Activated CD8-positive, alpha-beta T cell treated with anti-CD3 and anti-CD28 coated beads, Interleukin-2, amount 10 ng/mL, durations not matched to agents 7 days and 5 days (primary cell): ENCODE measurements at places on chromosomes 12 and 14.
A peak's percentile ranks its signal among the peaks of the same experiment; 100 is the strongest.

DNA sequence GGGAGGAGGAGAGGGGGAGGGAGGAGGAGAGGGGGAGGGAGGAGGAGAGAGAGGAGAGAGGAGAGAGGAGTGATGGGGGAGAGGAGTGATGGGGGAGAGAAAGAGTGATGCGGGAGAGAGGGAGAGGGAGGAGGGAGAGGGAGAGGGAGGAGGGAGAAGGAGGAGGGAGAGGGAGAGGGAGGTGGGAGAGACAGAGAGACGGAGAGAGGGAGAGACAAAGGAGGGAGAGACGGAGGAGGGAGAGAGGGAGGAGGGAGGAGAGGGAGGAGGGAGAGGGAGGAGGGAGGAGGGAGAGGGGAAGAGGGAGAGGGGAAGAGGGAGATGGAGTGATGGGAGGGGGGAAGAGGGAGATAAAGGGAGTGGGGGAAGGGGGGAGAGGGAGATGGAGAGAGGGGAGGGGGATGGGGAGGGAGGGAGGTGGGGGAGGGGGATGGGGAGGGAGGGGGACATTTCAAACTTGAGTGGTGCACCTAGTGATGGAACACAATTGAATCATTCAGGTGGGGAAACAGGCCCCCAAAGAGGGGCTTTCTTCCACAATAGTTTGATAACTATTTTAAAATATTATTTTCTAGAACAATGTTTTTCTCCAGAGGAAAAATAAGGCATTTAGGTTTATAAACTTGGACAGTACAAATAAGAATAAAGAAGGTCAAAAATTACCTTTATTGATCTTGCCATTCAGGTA, 46.8 kb upstream of the RBM19 start:
- DNase-seq = no peak

- no peak for DNase-seq
Observed at GRCh38 chr14:54169254-54169924, 212.8 kb upstream of the BMP4 start.

DNA sequence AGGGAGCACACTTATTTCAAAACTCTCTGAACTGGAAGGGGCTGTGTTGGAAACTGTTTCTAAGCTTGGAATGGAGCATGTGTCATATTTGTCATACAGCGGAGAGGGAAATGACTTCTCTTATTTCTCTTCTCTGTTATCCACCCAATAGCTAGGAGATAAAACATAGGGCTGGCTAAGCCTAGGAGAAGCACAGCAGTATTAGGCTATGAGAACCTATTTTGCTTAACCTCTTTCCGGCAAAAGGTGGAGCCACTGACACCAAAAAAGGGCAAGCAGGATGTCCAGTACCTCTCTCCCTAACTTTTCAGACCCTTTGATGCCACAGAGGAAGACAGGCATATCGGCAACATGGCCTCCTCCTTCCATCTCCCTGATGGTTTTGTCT, 148.3 kb downstream of the CRADD start:
- no peak for DNase-seq

DNA sequence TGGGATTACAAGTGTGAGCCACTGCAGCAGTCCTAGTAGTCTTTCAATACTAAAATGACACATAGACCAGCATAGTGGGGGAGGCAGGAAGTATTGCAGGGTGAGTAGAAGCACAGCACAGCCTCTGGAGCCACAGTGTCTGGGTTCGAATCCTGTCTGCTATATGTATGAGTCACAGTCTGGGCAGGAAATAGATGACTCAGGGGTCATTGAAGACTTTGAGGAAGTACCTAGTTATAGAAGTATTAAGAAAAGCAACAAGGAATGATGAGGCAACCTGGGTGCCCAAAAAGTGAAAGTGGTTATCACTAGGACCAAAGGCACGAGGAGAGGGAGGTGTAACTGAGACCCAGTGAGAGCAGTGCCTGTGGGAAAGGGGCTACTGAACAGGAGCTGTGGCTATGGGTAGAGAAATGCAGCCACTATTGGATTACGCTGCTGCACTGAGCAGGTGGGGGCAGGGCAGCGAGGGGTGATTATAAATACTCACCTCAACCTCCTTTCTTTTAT, 124.0 kb downstream of the PDE3A start:
- DNase-seq = peak; percentile 22

- DNase-seq = no peak
Observed at GRCh38 chr12:2218706-2219105, 165.9 kb downstream of the CACNA1C start.

GRCh38 chr12:19411234-19412204, 27.8 kb upstream of the AEBP2 start:
- DNase-seq = no peak

DNA sequence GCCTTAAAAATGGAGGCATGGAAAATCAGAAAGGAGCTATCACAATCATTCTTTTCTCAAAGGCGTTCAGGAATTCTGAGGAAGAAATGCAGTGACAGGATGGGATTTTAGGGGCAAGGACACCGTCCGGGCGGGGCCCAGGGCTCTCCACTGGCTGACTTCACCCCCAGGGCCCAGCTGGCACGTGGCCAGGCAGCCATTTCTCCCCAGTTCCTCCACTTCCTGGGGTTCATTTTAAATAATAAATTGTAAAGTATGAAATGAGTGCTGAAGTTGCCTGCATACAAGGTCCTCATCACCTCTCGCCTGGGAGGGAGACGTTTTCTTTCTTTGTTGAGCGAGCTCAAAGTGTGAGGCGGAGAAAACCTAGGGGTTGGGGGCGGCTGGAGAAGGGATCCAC, 73.8 kb downstream of the WDR20 start:
- no peak for DNase-seq

DNA sequence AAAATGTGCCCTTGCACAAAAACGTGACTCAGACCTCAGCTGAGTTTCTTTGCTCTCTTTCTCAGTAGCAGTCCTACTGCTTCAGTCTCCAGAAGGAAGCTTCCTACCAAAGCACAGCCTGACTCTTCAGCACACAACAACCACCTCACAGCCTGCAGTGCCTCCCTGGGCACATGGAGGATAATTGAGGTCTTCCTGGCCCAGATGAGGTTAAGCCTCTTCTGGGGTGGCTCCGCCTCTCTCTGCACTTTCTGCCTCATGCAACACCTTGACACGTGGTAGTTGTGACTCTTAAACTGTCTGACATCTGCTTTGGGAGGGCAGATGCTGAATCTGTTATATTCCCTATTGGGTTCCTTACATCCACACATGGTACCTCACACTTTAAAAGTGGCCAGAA, 33.8 kb downstream of the GIT2 start:
- no peak for DNase-seq

GRCh38 chr12:94592080-94592479, 58.3 kb downstream of the TMCC3 start:
- DNase-seq = no peak

- no peak for DNase-seq
Observed at GRCh38 chr14:101325319-101325718, 236.0 kb upstream of the DIO3 start.

- no peak for DNase-seq
Observed at GRCh38 chr12:82277582-82277981, 80.6 kb downstream of the CCDC59 start.

DNA sequence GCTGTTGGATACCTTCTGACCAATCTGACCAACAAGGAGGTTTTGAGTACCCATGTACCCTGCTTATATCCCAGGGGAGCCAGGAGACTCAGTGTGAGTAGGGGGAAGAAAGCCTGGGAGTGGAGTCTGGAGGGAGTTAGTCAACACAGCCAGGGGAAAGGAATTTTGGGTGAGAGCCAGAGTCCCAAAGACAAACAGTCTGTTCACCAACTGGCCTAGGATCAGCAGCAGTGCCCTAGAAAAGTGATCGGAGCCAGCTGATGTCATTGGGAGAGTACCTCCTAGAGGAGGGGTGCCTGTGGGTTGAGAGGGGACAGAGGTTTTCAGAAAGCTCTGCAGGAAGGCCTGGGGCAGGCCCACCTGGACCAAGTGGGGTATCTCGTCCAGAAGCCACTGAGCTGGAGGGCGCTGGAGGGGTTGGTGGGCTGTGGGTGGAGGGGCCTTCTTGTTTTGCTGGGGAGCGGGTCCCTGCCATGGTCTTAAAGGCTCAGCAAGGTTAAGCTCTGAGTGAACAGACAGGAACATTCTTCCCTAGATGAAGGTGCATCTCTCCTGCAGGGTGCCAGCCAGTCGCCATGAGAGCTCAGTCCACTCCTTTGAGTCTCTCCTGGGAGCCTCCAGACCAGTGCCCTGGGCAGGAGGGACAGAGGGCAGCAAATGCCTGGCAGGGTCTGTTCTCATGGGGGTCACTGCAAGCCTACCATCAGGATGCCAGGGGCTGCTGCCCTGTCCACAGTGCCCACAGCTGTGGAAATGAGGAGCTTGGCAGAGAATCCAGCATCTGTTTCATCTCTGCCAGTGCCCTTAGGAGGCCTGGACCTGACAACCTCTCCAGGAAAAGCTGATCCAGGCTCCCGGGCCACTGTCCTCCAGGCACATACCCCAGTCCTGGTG, 63.6 kb downstream of the CHGA start:
- DNase-seq = no peak

DNA sequence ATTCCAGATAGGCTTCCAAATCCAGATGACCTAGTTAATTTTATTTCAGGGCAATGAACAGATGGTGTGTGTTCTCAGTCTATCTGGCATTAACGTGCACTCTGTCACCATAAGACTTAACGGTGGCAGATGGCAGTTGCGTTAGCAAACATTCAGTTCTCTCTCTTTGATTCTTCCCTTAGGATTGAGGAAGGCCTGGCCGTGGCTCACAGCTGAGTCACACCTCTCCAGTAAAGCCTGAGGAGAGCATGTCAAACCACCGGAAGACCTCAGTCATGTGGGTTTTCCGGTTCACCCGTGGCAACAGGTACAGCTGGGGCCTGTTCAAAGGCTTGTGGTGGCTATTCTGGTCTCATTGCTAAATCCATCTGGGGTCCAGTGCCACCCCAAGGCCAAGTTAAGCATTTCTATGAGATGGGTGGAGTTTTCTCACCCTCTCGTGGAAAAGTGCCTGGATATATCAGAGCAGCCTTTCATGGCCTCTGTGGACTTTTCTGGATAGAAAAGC, 545.1 kb upstream of the ATP2B1 start:
- DNase-seq = peak; percentile 68

- DNase-seq = no peak
Observed at GRCh38 chr12:15819644-15820437, 30.7 kb upstream of the EPS8 start.

DNA sequence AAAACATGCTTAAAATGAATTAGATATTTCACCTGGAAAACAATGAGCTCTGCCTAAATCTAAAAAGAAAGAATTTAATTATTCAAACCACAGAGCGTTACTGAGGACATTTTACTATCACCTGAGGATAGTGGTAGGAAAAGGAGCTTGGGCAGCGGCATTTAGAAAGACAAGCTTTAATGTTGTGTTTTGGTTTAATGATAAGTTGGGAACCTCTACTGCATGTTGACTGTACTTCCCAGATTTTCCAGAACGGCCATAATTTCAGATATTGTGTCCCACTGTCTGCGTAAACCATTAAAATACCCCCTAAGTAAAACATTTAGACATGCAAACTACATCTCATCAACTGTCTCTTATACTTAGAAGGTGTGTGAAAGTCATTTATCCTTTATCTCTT, 55.4 kb downstream of the CPM start:
- DNase-seq = no peak

- DNase-seq = no peak
Observed at GRCh38 chr14:28831126-28831525, 64.5 kb downstream of the FOXG1 start.

DNA sequence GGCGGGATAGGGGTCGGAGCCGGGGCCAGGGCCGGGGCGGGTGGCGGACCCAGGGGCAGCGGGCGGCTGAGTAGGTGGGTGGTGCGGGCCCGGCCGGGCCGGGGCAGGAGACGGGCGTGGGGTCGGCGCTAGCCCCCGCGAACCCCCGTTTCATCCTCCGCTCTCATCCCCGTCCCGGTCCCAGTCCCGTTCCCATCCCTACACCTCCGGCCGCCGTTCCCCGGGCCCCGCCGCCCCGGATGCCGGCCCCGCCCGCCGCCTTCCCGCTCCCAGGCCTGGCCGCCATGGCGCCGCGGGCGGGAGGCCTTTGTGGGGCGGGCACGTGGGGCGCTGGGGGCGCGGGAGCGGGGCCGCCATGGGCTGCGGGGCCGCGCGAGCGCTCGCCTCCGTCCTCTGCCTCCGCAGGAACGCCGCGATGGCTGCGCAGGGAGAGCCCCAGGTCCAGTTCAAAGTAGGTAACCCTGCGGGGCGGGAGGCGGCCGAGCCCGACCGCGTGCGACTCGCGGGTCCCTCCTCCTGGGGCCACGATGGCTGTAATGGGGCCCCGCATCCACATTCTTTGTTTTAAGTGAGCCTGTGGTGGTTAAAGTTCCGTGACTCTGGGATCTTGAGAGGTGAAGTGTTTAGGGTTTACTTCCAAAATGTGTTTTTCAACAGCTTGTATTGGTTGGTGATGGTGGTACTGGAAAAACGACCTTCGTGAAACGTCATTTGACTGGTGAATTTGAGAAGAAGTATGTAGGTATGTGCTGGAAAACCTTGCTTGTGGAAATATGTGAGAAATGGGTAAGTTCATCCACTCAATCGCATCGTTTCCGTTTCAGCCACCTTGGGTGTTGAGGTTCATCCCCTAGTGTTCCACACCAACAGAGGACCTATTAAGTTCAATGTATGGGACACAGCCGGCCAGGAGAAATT, 572 bp downstream of the RAN start:
- peak; percentile 46 for DNase-seq

GRCh38 chr12:46383654-46384450, 11.3 kb upstream of the SLC38A2 start:
- DNase-seq = peak; percentile 87

DNA sequence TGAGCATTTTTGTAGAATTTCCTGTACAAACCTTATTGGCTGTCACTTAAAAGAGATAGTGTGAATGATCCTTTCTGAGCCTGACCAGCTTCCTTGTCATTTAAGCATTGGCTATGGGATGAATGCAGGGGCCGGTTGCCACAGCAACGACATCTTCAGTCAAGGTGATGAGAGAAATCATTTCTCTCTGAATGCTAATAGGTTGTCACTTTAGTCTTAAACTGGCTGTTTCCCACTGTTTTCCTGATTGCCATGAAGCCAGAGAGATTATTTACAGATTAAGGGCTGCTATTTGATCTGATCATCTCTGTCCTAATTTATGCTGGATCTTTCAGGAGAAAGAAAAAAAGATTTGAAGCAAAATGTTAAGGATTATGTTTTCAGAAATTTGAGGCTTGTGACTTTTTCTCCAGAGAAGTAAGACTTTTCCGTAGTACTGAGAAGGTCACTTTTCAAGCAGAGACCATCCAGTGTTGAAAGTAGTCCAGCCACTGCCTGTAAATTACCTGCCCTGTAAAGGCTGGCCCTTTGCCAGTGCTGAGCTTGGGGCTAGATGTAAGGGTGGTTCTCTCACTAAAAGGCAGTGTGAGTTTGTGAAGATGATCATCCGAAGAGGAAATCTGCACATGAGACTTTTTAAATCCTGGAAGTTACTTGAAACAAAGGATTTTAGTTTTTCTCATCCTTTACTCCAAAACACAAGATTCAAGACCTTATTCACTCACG, 235.6 kb downstream of the DACT1 start:
- DNase-seq = no peak

GRCh38 chr12:47807338-47807737, 12.4 kb downstream of the HDAC7 start:
- DNase-seq = no peak

GRCh38 chr12:45223868-45224267, 8.0 kb downstream of the ANO6 start:
- DNase-seq = no peak
